Stimulated activated CD4-positive, alpha-beta T cell treated with anti-CD3 and anti-CD28 coated beads, Interleukin-2, amount 100 ng/mL, for 24 hours (primary cell): ENCODE measurements at places on chromosomes 12 and 14.
A peak's percentile ranks its signal among the peaks of the same experiment; 100 is the strongest.

DNA sequence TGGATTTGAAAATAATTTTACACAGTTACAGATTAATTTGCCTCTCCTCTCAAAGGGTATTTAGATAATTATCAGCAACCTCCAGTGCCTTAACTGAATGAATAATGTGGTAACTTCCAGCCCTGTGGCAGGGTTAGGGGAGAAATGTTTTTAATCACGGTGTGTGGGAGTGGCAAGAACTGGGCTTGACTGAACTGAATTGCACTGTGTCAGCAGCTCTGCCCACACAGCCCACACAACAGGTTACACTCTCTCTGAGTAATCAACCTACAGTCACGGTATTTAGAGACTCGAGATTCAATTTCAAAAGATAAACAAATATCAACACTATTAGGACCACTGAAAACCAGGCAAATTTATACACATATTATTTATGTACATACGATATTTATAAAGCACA lies 198.5 kb downstream of the KCNC2 start:
- DNase-seq = no peak

GRCh38 chr12:15693228-15693911 lies 95.8 kb downstream of the EPS8 start:
- no peak for DNase-seq

- DNase-seq = no peak
Measured at GRCh38 chr12:130280231-130280630, 57.5 kb upstream of the PIWIL1 start.

GRCh38 chr14:72576258-72576657 lies 317.6 kb downstream of the DPF3 start:
- DNase-seq = no peak

DNA sequence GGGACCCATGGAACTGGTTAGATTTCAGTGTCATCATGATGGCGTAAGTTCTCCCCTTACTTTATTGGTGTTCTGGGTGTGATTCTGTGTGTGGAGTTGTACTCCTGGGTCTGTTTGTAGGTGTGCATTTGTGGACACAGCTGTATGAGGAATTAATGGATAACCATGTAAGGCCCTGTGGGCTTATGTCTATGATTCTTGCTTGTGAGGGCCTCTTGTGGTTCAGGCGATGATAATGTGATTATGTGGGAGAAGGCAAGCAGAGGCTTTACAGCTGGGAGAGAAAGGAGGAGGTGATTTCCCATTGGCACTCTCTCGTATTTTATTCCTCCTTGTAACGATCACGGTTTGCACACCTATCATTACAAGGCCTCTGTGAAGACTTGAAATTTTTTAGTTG lies 96.1 kb downstream of the SCN8A start:
- no peak for DNase-seq

GRCh38 chr14:53962953-53963319 lies 6.3 kb upstream of the BMP4 start:
- no peak for DNase-seq

GRCh38 chr14:68981539-68981976 lies 2.5 kb upstream of the ACTN1 start:
- DNase-seq = no peak

DNA sequence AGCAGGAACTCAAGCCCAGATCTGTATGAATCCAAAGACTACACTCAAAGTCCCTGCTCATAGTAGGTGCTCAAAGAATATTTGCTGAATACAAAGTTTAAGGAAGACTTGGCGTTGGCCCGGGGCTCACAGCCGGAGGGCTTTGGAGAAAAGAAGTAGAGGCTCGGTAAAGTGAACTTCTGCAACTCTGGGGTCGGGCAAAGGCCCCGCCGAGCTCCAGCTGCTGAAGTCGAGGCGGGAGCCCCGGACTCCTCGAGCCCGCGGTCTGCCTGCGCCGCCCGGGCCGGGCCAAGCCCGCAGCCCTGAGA lies 335 bp downstream of the GCN1 start:
- no peak for DNase-seq

DNA sequence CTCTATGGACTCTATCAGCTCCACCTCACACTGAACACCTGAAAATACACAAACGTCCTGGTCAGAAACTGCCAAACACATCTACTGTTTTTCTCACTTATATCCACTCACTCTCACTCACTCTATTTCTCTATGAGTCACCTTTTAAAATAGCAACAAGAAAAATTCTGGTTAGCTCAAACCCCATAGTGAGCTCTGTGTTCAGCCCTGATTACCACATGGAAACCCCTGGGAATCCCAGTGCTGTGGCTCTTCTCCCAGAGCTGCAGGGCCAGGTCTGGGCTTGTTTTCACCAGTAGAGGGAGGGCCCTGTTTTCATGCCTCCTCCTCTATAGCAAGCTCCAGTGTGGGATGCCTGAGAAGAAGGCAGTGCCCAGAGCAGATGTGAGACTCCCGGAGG lies 1126.1 kb downstream of the TMEM121 start:
- DNase-seq = no peak

- DNase-seq = no peak
Measured at GRCh38 chr12:911191-911826, 38.2 kb downstream of the RAD52 start.

GRCh38 chr12:108302403-108303311 lies 36.5 kb downstream of the CMKLR1 start:
- no peak for DNase-seq

DNA sequence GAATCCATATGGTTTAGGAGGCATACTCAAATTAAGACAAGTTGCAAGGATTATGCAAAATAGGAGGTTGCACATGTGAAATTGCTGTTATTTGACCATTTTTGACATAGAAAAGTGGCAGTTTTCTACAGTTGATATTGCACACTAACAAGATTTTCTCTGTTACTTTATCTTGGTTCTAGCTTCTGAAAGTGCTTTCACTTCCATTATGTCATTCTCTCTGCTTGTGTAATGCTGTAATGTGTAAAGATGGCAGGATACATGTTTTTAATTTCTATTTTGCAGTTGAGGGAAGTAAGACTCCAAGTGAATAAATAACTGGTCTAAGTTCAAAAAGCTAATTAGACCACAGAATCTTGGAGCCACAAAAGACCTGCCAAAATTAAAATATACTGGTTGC lies 60.6 kb downstream of the MYRFL start:
- DNase-seq = no peak

DNA sequence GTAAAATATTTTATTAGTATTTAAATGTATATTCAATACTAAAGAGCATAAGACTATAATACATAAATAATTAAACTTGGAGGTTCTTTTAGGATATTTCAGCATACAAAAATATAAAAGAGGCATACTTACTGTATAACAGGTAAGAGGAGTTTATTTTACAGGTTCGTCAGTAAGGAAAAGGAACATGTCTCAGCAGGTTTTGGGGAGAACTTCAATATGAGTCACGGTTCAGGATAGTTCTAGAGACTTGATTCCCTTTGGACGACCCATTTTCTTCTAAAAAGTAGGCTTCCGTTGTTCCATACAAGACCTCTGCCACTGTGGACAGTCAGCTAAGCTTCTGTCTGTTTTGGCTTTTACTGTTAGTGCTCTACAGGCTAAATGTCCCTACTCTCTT lies 181.1 kb downstream of the ALX1 start:
- DNase-seq = no peak

DNA sequence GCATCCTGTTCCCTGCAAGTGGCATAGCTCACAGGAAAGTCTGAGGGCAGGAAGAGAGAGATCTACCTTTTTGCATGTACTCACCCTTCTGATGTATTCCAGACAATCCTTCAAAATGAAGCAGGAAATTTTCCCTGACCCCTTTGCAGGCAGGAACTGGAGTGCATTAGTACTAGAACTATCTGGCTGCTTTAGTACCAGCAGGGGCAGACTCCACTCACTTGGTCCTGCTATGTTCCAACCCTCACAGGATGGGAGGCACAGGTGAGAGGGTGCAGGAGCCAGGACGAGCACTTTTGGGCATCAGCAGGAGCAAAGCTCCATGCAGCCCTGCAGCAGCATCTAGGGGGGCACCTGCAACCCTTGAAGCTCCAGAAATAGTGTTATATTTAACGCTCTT lies 116.3 kb upstream of the IGF1 start:
- DNase-seq = no peak

- DNase-seq = no peak
Measured at GRCh38 chr14:103531421-103532215, 2.6 kb downstream of the TRMT61A start.

DNA sequence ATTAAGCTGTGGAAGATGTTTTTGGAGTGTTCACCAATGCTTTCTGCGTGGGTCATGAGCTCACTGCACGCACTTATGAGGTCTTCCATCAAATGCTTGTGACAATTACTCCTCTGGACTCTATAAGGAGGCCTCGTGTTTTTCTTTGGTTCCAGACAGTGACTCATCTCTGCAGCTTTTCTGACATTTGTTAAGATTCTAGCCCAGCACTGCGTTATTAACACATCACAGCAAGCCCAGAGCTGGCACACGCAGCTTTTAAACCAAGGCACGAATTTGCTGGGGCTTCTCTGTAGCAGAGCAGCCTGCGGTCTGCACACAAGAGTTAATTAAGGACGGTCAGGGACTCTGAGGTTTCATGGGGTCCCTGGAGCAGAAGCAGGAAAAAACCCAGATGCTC lies 16.9 kb downstream of the MEG3 start:
- DNase-seq = no peak

- no peak for DNase-seq
Measured at GRCh38 chr14:100523843-100524169, 63.4 kb downstream of the BEGAIN start.

GRCh38 chr12:674272-674781 lies 11.1 kb upstream of the NINJ2 start:
- peak; percentile 84 for DNase-seq

- no peak for DNase-seq
Measured at GRCh38 chr12:54298904-54299303, 1.9 kb downstream of the NFE2 start.

- DNase-seq = no peak
Measured at GRCh38 chr14:56002342-56002741, 115.9 kb upstream of the PELI2 start.

DNA sequence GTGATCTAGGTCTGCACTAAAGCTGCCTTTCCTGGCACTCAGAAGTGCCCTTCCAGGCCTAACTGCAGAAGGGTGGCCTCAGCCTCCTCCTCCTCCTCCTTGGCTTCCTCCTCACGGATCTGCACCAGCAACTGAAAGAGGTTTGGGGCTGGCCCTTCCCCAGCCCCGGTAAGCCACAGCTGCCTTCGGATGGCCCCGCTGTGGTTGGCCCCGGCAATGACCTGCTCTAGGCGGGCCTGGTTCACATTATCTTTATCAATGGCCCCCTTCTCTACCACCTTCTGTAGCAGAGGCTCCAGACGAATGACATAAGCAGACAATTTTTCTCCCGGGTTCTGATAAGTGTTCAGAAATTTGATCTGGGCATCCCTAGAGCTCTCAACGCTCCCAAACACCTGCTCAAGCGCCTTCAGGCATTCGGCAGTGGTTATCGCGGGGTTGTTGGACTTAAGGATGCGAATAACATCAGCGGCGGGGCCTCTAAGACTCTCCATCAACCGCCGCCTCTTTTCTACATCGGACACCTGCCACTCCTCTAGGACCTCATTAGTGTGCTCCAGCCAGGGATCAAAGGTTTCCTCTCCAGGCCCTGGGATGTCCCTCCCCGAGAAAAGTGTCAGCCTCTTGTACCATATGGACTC lies 1.5 kb downstream of the PNMA1 start:
- DNase-seq = peak; percentile 48

DNA sequence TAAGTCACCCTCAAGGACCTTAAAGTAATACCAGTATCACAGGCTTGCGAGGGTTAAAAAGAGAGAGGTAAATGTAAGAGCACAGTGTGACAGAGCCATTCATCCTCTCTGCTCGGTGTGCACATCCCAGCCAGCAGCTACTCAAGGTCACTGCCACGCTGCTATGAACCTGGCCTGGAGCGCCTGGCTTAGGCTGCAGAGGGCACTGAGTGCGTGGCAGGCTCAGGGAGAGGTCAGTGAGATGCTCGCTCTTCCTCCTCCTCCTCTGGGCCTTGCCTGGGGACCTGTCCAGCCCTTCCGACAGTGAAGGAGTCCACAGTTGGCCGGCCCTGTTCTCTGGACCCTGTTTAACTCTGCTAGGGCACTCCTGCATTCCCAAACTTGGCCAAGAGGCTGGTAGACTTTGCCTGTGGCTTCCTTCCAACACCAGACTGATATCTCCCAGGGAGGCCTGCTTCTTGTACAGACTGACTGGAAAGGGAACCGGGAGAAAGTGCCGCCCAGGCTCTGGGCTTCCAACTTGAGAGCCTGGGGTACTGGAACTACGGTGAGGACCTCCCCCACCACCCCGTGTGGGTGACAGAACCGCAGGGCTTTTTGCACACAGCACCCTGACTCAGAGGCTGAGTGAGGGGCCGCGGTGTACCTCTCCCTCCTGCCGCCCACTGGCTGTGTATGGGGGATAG lies 62.6 kb upstream of the CORO1C start:
- no peak for DNase-seq

GRCh38 chr14:51546603-51547258 lies 105.0 kb upstream of the FRMD6 start:
- no peak for DNase-seq

GRCh38 chr12:54053751-54054741 lies at the start of gene HOXC4:
Gene HOXC4, plus strand, starts transcription at chr12:54053835. Its CDS starts 88 bp downstream, at chr12:54053923.
- DNase-seq = no peak

DNA sequence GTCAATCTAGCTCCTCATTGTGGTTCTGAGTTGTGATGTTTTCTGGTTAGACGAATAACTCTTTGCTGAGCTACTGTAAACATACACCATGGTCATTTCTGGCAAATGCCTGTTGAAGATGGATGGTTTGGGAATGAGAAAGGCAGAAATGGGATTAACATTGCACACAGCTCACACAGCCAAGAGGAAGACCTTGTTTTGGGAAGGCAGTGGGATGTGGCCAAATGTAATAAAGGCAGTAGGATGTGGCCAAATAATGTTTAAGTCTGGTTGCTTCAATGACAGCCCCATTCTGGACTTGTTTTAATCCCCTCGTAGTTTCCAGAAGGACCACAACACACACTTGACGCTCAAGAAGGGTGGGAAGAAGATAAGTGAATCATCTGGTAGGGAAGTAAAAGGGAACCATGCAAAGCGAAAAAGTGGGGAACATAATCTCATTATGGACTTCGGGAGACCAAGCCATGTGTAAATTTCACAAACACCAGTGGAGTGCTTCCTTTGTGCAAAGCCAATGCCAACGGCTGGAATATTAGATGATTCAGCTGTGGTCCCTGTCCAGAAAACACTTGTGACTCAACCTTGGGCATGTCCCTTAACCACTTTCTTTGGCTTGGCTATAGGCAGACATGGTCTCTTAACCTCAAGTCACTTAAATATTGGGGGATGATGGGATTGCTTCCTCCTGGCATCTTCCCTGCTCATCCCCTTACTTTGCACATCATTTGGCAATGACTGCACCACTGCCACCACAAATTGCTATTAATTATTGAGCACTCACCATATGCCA lies 284.4 kb upstream of the CRY1 start:
- no peak for DNase-seq

- DNase-seq = no peak
Measured at GRCh38 chr14:70791971-70792370, 17.3 kb downstream of the MAP3K9 start.
